ENCODE measurements at places on chromosomes 3 and 15.
A peak's percentile ranks its signal among the peaks of the same experiment; 100 is the strongest.

DNA sequence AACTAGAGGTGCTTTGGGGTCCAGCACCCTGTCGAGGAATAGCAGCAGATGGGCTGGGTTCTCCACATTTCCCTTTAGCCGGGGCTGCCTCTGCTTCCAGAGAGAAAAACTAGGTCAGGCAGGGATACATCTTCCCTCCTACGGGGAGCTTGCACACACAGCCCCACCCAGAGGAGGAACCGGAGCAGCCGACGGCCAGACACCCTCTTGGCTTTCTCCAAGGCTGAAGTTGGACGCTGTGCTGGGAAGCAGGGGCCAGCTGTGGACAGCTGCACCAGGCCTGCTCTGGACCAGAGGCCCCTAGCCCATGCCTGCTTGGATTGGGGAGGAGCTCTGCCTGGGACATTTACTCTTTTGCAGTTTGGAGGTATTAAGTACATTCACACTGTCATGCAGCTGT is 44.7 kb upstream of the NR2C2 start:
- DNase-seq, result no peak

DNA sequence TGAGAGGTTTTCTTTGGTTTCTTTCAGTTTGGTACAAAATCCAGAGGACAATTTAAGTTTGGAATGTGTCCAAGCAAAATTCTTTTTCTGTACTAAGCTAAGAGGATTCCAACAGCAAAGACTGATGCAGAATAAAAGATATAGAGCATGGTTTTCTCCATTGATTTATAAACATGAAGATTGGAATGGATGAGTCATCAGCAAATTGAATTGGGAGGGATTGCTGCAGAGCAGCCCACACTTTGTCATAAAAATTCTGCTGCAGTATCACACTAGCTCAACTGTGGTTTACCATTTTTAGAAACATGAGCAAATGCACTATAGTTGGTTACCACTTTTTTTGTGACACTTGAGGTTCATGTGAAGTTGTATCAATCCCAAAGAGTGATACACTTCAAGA is 16.1 kb upstream of the LARP6 start:
- DNase-seq, result no peak

DNA sequence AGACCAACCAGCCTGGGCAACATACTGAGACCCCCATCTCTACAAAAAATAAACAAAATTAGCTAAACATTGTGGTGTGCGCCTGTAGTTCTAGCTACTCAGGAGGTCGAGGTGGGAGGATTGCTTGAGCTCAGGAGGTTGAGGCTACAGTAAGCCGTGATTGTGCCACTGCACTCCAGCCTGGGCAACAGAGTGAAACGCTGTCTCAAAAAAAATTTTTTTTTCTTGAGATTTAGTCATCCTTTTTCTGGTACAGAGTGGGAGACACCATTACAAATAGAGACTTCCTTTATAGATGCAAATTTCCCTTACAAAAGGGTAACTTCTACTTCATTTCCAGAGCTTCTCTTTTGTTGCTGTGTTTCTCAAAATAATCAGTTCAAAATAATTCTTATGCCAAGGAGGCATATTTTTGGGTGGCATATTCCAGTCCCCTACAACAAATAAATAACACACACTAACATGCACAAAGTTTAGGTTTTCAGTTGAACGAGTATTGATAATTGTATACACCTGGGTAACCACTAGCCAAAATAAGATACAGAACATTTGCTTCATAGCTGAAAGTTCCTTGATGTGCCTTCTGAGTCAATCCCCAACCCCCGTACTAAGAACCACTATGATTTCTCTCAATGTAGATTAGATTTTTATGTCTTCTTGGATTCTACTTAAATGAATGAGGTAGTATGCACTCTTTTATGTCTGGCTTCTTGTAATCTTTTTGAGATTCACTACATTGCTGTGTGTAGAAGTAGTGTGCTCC is 248.9 kb upstream of the PROK2 start:
- no peak for DNase-seq

DNA sequence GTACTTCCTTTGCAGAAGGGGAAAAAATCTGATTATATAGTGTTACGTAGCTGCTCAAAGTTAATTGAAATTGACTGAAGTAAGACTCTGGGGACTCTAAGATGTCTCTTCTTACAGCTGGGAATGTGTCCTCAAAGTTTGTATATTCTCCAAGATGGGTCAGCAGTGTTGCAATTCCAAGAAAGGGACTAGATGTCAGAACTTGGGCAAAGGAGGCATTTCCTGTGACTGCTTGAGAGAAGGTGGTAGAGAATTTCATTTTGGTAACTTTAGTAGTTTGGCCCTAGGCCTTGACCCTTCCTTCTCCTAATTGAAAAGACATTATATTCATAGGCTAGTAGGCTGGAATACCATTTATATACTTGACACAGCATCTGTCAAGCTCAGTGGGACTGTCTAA is 33.9 kb downstream of the PTPRG start:
- DNase-seq, result no peak

- DNase-seq, result no peak
Measured at GRCh38 chr3:113070072-113070640, 79.4 kb downstream of the GTPBP8 start.

DNA sequence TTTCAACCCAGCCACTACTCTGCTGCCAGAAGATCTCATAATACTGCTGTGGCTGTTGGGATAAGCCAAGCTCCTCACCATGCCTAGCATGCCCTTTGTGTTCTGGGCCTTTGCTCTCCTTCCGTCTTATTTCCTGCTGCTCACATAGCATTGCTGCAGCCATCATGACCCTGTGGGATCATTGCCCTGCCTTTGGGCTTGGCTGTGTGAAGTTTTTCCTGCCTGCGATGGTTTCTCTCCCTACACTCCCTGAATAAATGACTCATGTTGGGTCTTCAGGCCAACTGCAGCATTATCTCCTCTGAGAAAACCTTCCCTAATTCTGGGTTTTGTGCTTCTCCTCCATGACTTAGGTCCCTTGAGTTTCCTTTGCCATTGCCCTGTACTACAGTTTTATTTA is 20.8 kb upstream of the TRA2B start:
- DNase-seq, result no peak

DNA sequence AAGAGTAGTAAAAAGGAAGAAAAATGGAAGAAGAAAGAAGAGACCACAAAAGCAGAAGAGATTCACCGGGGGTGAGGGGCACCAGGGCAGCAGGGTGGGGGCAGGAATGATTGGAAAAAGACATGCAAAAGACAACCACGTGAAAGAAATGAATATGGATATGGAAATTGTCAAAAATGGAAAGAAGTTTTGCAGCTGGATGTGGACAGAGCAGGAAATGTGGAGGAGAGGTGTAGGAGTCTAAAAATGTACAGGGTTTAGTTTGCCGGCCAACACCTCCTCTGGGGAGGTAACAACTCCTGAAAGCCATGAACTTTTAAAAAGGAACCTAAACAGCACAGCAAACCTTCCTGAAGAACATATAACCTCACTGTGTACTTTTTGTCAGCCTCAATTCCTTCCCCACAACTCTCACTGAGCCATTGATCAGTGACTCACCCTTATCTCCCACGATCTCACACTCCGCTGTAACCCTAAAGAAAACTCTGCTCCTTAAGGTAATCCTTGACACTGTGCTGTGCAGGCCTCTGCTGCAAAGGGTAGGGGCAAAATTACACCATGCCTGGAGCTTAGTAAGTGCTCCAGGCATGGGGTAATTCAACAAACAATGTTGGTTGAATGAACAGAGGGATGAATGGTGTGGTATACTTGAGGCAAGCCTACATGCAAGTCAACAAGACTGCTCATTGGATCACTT is 100.2 kb upstream of the BOC start:
- DNase-seq, result peak; percentile 12

- no peak for DNase-seq
Measured at GRCh38 chr3:70097084-70097483, 97.6 kb downstream of the SAMMSON start.

- DNase-seq, result no peak
Measured at GRCh38 chr3:189590223-189590622, 41.0 kb upstream of the TP63 start.

DNA sequence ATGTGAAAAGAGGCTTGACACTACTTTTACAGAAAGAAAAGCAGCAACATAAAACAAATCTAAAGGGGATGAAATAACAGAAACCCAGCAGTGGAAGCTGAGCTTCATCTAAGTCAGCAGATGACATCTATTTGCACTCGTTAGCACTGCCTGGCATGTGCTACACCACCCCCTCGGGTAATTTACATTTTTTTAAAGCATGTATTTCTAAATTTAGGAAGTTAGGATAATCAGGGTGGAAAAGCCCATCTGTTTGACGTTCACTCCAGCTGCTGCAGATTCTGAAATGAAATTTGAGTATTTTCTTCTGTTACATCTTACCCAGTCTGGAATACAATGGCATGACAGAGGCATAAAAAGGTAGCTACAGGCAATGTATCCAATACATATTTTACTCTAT is 20.7 kb downstream of the IGSF11 start:
- no peak for DNase-seq

DNA sequence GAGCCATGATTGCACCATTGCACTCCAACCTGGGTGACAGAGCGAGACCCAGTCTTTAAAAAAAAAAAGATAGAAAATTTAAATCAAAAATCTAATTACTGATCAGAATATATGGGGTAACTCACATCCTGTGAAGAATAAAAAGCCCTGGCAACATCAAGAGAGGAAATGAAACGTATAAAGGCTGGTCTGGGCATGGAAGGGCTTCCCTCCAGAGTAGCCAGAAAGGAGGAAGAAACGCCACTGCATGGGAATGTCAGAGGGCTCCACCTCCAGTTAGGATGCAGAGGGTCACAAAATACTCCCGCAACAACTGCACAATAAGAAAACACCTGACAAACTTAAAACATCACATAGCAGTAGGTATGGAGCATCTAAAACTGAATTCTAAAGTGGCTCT is 4.9 kb upstream of the IQCF1 start:
- DNase-seq, result no peak

- no peak for DNase-seq
Measured at GRCh38 chr3:167835953-167836352, 100.4 kb downstream of the SERPINI1 start.

Data from activated T-cell treated with anti-CD3 and anti-CD28 coated beads for 48 hours (primary cell).